ENCODE measurements at places on chromosomes 6 and 20. TPM values are rescaled to one million over a fixed set of nuclear protein-coding genes. Genes with fewer than 3 reads are reported as not detected.

MYT1 gene
- not detected for polyA plus RNA-seq

GRCh38 chr6:107809966-107810365, 14.1 kb downstream of the SCML4 start:
- DNase-seq, result no peak

GRCh38 chr6:74598462-74599393, 607.1 kb downstream of the COL12A1 start:
- DNase-seq, result no peak

DNA sequence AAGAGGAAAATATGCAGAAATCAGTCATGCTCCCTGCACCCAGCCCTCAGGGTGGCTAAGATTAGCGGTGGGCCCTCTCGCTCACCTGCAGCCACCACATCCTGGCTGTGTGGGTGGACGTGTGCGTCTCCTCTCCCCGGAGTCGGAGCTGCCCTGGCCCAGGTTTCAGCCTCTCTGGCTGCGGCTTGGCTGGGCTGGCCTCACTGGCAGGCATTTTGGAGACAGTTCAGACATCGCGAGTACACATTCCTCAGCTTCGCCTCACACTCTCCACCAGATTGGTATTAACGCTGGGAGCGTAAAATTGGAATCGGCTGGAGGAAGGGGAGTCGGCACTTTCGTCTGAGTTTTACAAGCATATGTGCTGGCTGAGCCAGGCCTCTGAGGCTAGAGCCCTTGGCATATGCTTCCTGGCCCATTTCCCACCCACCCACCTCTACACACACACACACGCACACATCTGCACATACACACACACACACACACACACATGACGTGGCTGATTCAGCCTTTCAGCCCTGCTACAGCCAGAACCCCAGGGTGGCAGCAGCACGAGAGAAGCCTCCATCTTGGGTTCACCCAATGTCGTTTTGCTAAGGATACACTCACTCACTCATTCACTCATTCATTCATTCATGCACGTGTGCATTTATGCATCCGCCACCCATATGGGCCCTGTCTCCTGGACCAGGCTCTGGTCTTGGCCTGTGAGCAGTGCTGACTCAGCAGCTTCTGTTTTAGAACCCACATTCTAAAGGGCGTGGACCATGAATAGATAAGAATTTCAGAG, 42.9 kb downstream of the BCAS4 start:
- DNase-seq, result no peak

SLC35D3 gene
- polyA plus RNA-seq, result not detected

DNA sequence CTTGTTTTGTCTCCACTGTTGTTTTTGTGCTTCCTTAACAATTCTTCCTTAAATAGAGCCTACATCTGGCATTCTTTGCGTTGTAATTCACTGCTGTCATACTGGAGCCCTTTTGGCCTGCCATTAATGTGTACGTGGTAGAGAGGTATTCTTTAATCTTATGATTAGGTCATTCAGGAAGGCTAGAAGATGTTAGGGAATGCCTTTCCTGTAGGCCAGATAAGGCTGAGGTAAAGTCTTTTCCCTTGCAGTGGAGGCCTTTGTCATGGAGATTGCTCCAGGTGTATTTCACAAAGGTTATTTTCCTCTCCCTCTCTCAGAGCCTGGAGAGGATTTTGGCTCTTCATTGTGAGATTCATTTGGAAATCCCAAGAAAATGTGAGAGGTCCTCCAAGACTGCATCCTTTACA, 146.9 kb downstream of the FUT9 start:
- DNase-seq, result no peak

DNA sequence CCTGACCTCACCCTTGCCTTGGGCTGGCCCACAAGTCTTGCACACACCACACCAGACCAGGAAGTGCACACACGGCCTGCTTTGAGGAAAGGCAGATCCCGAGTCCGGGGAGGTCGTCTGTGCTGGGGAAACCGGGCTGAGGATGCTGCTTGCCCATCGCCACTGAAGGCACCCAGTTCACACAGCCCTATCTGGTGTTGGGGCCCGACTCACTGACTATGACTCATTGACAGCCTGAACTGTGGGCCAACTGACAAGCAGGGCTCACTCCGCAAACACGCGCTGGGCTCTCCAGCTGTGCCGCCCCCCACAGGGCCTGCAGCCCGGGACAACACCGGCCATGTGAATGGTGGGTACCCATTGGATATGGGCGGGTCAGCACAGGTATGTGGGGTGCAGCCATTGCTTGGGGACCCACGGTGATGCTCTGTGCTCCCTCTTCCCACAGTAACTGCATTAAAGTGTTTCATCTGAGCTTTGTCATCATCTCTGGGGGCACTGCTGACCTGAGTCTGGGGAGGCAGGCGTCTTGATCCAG, 1.6 kb downstream of the SAMD10 start:
- DNase-seq, result peak; percentile 40

DNA sequence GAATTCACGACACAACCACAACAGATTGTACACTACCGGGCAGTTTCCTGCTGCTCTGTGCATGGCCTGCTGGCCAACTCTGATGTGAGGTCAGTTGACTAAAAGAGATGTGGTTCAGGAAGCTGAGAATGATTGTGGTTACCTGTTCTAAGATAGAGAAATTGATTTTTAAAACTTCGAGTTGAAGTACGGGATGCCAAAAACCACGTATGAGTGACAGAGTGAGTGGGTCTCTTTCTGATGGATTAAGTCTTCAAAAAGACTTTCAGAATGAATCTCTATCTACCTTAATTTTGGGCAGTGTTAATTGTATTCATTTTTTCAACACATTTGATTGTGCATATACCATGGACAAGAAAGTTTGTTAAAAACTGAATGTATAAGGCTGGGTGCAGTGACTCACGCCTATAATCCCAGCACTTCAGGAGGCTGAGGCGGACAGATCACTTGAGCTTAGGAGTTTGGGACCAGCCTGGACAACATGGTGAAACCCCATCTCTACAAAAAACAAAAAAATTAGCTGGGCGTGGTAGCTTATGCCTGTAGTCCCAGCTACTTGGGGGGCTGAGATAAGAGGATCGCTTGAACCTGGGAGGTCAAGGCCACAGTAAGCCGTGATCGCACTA, 121.2 kb downstream of the SGK1 start:
- DNase-seq, result no peak

DNA sequence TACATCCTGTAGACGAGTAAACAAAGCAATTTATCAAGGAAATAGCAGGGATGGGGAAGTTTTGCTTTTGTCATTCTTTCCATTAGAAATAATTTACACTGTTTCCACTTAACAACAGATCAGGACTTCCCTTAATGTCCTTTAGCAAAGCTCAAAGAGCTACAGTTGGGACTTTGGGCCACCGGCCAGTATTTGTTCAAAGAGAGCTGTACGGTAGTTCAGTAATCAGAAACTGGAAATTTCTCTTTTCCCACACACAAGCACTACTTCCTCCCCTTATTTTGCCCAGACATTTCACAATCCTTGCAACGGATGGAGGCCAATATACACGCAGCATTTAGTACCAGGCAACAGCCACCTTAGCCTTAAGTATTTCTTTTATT, 12.1 kb upstream of the HINT3 start:
- peak; percentile 72 for DNase-seq

GRCh38 chr6:5338177-5338960, 77.1 kb downstream of the FARS2 start:
- DNase-seq, result no peak
